MCF 10A (cell line): ENCODE measurements at places on chromosomes 5 and 9. TPM values are rescaled to one million over a fixed set of nuclear protein-coding genes. Genes with fewer than 3 reads are reported as not detected.

GRCh38 chr5:144191998-144192397 is 21.3 kb downstream of the KCTD16 start:
- no peaks in the 10 kb centered on the region for H3K36me3 ChIP-seq
- no peaks in the 10 kb centered on the region for H3K27me3 ChIP-seq
- no peak overlapping the region for H3K4me3 ChIP-seq
- peak; percentile 86 for DNase-seq
- H3K4me1 ChIP-seq, result peaks cover 30% of the 10 kb centered on the region

DNA sequence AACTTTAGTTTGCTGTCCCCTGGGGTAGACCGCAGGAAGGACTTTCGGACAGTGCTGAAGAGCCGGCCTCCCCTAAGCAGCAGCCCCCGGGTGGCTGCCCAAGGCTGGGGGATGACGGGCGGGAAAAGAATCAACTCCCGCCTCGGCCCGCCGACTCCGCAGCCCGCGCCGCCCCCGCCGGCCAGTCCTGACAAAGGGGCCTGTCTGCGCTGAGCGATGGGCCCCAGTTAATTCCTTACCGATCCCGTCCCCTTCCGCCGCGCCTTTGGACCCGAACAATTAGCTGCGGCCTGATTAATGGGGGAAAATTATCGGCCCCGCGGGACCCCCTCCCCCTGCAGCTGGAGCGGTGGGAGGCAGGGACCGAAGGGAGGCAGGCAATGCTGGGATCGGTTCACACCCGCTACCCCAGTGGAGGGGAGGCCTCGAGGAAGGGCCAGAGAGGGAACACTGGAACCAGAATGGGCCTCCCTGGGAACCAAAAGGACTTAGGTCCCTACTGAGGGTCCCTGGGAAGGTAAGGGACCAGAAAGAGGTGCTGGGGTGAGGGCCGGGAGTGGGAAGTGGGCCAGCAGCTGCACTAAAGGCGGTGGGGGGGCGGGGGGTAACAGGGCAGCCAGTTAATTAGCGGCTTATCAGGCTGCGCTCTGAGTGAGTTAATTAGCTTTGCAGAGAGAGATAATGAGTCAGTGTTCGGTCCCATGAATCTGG is 4.2 kb downstream of the ARID3C start:
- H3K36me3 ChIP-seq, result no peaks in the 10 kb centered on the region
- no peak overlapping the region for H3K4me3 ChIP-seq
- no peak for DNase-seq
- H3K27me3 ChIP-seq, result peaks cover 42% of the 10 kb centered on the region

DNA sequence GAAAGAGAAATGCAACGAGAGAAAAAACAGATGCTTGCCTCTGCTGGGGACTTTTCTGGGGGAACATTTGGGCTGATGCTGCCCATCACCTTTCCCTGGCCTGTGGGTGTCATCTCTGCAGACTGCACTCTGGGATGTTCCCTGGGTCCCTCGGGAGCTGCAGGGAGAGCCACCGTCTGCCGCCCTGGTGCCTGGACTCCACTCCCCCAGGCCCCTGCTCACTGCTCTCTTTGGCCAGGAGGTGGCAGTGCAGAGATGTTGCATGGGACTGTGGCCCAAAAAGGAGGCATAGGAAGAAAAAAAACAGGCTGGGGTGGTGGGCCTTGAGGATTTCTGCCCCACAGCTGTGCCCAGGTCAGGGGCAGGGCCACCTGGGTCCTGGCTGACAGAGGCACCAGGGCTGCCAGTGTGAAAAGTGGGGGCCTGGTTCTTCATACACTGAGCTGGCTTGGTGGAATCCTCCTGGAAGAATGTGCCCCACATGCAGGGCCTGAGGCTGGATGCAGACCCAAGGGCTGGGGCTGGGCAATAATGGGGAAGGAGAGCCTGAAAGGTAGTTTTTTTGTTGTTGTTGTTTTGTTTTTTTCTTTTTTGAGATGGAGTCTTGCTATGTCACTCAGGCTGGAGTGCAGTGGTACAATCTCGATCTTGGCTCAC is 353.6 kb downstream of the SLIT3 start:
- H3K27ac ChIP-seq, result no peak overlapping the region
- H3K27me3 ChIP-seq, result no peaks in the 10 kb centered on the region
- peak; percentile 77 for DNase-seq
- no peak overlapping the region for H3K4me3 ChIP-seq
- no peaks in the 10 kb centered on the region for H3K4me1 ChIP-seq

Gene COL23A1
- total RNA-seq, result 0.10 TPM in 1 of 2 replicates, not detected in the other

DNA sequence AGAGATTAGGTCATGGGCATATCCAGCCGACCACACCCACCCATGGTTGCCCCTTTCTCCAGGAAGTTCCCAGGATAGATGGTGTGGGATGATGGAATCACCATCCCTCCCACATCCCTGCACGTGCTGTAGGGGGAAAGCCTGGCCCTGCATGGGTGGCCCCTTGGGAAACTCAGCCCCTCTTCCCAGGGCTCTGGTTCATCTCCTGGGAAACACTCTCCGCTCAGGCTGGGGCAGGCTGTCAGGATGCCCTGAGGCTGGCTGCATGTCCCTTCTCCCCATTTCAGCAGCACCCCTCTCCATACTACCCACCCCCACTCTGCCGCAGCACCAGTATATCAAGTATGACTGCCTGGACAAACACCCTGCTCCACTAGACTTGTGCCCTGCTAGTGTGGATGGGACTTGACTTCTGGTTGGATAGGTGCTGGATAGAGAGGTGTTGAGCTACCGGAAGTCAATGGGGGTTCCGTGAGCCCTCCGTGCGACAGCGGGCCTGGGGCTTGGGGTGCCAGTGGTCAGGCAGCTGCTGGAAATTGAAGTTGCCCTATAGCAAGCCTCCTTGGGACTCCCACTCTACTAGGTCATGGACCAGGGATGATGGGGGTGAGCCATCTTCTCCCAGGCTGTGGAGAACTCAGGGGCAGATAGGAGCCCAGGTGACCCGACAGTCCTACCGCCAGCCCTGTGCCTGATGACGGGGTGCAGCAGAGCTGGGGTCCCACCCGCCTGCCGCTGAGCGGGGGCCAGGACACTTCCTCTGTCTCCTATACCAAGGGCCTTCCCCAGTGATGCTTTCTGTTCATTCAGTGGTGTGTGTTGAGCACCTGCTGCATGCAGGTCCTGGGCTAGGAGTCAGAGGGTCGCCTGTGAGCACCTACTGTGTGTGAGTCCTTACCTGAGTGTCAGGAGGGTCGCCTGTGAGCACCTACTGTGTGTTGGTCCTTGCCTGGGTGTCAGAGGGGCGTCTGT is 69.4 kb upstream of the COL5A1 start:
- peak overlapping the region; percentile 6 for H3K27ac ChIP-seq
- H3K4me1 ChIP-seq, result no peaks in the 10 kb centered on the region
- no peaks in the 10 kb centered on the region for H3K36me3 ChIP-seq
- peaks cover 34% of the 10 kb centered on the region for H3K27me3 ChIP-seq
- no peak for DNase-seq
- no peak overlapping the region for H3K4me3 ChIP-seq

DNA sequence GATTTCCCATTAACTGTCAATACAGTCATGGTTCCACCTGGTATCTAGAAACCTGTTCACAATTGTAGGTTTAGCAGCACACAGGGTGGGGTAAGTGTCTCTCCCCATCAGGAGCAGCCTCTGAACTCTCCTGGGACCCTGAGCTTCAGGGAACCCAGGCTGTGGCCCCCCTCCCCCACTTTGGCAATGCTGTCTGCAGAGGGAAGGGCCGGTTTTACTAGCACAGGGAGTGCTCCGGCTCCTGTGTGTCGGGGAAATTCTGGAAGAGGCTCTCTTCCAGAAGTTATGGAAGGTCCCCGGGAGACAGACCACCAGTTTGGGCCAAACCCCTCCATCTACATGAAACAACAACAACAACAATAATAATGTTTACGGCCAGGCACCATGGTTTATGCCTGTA is 9.9 kb downstream of the DAB2IP start:
- no peak for DNase-seq
- H3K4me3 ChIP-seq, result no peak overlapping the region
- no peak overlapping the region for H3K27ac ChIP-seq
- no peaks in the 10 kb centered on the region for H3K36me3 ChIP-seq
- H3K4me1 ChIP-seq, result no peaks in the 10 kb centered on the region

Gene BNC2
- not detected in 2 replicates for total RNA-seq

DNA sequence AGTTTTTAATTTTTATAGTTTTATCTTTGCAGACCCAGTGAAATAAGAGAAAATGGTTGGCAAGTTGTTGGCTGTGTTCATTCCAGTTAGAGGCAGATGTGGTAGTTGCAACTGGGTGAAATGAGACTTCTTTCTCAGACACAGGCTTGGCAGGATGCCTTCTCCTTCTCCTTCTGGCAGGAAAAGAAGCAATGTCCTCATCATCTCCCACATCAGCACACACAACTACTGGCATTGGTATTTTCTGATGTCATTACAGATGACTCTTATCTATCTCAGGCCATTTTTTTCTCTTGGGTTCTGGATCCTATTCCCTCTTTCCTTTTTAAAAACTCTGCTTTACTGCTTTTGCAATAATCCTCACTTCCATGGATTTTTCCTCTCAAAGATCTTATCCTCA is 103.3 kb upstream of the EDIL3 start:
- DNase-seq, result no peak
- no peaks in the 10 kb centered on the region for H3K36me3 ChIP-seq
- peaks cover 76% of the 10 kb centered on the region for H3K27me3 ChIP-seq
- no peak overlapping the region for H3K27ac ChIP-seq
- H3K4me1 ChIP-seq, result no peaks in the 10 kb centered on the region

Gene SPATA31C1
- total RNA-seq, result not detected in 2 replicates

DNA sequence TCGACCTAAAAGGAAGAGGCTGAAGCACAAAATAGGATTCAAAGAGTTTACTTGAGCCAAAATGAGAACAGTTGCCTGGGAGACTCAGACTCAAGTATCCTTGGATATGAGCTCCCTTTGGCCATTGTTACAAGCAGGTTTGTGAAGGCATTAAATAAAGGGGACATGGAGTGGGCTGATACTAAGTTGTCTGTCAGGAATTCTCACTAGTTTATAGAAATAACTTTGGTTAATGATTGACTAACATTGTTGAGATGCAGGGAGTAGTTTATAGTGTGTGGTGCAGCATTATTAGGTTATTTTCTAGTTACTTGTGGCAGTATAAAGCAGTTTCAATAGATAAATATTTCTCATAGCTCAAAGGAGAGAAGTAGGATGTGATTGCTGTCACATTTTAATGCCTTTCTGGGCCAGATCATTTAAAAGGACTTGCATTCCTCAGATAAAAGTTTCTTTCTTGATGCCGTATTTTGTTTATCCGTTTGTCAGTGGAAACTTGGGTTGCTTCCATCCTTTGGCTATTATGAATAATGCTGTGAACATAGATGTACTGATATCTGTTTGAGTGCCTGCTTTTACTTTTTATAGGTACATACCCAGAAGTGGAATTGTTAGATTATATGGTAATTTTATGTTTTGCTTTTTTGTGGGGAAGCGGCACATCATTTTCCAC is 9.1 kb downstream of the AP3S1 start:
- H3K4me3 ChIP-seq, result no peak overlapping the region
- no peak for DNase-seq
- H3K27ac ChIP-seq, result no peak overlapping the region
- H3K4me1 ChIP-seq, result peaks cover 32% of the 10 kb centered on the region
- H3K36me3 ChIP-seq, result no peaks in the 10 kb centered on the region

Gene CAMSAP1
- total RNA-seq, result 31.0 and 39.5 TPM in 2 replicates

- no peaks in the 10 kb centered on the region for H3K27me3 ChIP-seq
- H3K27ac ChIP-seq, result no peak overlapping the region
- peaks cover 13% of the 10 kb centered on the region for H3K36me3 ChIP-seq
- peak; percentile 66 for DNase-seq
Measured at GRCh38 chr5:40736103-40736875, 19.5 kb downstream of the TTC33 start.

Gene GZMA
- not detected in 2 replicates for total RNA-seq

DNA sequence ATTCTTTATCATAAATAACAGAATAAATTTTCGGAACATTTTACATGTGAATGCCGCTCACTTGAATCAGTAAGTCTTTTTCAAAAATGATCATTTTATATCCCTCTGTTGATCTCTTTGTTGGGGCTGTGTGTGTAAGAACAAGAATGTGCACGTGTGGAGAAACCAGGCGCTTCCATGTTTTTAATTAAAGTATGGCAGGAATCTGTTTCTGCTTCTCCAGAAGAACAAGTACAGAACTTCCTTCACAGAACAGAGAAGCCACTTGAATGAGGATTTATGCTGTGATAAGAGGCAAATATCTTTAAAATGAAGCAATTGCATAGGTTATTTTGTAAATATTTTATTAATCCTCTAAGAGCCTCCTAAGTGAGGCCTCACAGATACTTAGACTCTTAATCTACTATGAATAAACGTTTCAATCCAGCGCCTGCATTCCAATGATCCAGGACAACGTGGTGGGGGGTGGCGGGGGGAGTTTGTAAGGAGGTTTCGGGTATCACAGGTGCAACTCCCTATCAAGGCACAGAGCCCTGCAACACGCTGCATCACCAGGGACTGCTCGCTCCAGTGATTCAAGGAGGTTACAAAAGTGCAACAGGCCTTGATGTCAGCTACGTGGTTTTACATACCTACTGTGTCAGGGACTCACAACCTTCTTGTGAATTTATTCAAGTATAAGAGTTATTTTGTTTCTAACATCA is 409.2 kb downstream of the BNC2 start:
- DNase-seq, result no peak
- no peaks in the 10 kb centered on the region for H3K36me3 ChIP-seq
- H3K4me1 ChIP-seq, result peaks cover 10% of the 10 kb centered on the region
- no peaks in the 10 kb centered on the region for H3K27me3 ChIP-seq
- no peak overlapping the region for H3K27ac ChIP-seq
- H3K4me3 ChIP-seq, result no peak overlapping the region

DNA sequence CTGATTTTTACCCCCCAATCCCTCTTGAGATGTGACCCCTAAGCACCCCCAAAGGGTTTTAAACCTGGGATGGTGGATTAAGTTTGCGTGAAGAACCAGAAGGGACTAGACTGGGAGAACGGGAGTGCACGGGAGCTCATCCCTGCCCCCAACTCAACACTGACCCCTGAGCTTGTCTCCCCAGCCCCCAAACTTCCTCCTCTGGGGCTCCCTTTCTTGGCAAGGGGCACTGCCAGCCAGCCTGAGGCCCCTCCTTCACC is 5.0 kb upstream of the SET start:
- no peak for DNase-seq
- peaks cover 32% of the 10 kb centered on the region for H3K36me3 ChIP-seq
- peak overlapping the region; percentile 98 for H3K27ac ChIP-seq
- H3K4me1 ChIP-seq, result peaks cover 33% of the 10 kb centered on the region

GRCh38 chr5:75601996-75602395 is 9.3 kb upstream of the ANKDD1B start:
- H3K4me1 ChIP-seq, result no peaks in the 10 kb centered on the region
- peaks cover 31% of the 10 kb centered on the region for H3K36me3 ChIP-seq
- H3K4me3 ChIP-seq, result no peak overlapping the region
- no peak for DNase-seq

GRCh38 chr5:39648848-39649227 is 224.1 kb upstream of the DAB2 start:
- no peak overlapping the region for H3K4me3 ChIP-seq
- no peaks in the 10 kb centered on the region for H3K27me3 ChIP-seq
- DNase-seq, result peak; percentile 85
- peaks cover 12% of the 10 kb centered on the region for H3K4me1 ChIP-seq
- H3K27ac ChIP-seq, result no peak overlapping the region
